Forelimb muscle (tissue), 1 donor: ENCODE measurements at places on chromosomes 1 and 21.

DNA sequence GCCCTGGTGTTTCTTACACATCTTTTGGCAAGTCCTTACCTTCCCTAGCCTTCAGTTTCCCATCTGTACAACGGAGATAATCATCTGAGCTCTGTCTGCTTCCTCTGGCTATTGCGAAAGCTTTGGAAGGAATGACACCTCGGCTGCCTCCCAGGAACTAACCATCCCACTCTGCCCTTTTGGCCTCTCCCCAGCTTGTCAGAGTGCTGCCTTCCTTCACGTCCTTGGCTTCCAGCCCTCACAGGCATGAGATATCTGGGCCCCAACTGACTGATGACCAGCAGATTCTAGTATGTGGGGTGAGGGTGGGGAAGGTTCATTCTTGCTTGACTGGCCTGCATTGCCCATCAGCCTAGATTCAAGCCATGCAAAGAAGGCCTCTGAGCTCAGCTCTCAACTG lies 253.1 kb upstream of the FGGY start:
- no peak for DNase-seq

DNA sequence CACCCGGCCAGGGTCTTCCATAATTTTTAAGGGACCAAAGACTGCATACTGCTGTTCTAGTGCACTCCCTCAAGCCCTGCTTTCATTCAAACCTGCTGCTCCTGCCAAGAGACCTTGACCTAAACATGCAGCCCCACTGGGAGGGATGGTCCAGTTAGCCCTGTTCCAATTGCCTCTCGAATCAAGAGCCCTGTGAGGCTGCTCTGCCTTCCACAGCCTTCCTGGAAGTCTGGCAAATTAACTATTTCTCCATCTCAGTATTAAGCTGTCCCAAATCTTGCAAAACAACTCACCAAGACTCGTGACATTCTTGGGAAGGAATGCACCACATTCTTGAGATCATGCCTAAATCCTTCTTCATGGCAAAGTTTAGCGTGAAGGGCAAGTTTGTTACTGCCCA lies 231.3 kb downstream of the C1orf94 start:
- no peak for DNase-seq

DNA sequence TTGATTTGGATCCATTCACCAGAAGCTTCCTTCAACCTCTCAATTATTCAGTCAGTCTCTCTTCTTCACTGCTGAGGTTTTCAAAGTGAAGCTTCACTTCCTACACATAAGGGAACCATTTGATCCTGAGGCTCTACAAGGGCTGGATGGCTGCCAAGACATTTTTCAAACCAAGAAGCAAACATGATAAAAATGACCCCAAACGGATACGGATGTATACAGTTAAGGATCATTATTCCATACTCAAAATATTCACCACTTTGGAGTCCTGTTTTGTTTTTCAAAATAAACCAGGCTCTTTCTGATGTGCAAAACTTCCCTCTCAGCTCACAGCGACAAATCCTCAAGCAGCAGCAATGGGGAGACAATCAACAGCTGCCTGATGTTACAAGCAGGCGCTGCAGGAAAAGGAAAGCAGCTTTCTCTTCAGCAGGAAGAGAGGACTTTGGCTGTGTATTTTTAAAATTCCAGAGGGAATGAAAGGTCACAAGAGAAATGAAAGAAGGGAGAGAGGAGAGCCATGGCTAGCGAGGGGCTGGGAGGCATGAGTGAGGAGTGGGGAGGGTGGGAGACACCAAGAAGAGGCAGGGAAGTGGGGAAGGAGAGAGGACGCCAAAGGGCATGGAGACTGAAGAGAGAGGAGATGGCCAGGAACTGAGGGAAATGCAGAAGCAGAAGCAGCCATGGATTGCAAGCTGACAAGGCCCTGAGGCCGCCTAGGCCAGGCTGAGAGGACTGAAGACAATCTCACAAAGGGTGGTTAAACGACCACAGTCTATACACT lies 145.4 kb downstream of the SLC45A1 start:
- peak; percentile 62 for DNase-seq

- DNase-seq: peak; percentile 17
Observed at GRCh38 chr1:207619871-207620542, 24.9 kb upstream of the CR1L start.

GRCh38 chr1:175182201-175182746 lies 10.3 kb downstream of the KIAA0040 start:
- DNase-seq: no peak

- no peak for DNase-seq
Observed at GRCh38 chr1:232417636-232418248, 212.2 kb downstream of the SIPA1L2 start.

GRCh38 chr1:36981771-36982622 lies 52.3 kb downstream of the GRIK3 start:
- no peak for DNase-seq

GRCh38 chr1:201008666-201009360 lies 14.7 kb downstream of the KIF21B start:
- DNase-seq: no peak

- no peak for DNase-seq
Observed at GRCh38 chr1:236257216-236257615, 24.5 kb downstream of the ERO1B start.
